ENCODE measurements at places on chromosomes 5 and 9.

- DNase-seq = no peak
Measured at GRCh38 chr5:141434006-141434405, 3.7 kb downstream of the PCDHGA12 start.

DNA sequence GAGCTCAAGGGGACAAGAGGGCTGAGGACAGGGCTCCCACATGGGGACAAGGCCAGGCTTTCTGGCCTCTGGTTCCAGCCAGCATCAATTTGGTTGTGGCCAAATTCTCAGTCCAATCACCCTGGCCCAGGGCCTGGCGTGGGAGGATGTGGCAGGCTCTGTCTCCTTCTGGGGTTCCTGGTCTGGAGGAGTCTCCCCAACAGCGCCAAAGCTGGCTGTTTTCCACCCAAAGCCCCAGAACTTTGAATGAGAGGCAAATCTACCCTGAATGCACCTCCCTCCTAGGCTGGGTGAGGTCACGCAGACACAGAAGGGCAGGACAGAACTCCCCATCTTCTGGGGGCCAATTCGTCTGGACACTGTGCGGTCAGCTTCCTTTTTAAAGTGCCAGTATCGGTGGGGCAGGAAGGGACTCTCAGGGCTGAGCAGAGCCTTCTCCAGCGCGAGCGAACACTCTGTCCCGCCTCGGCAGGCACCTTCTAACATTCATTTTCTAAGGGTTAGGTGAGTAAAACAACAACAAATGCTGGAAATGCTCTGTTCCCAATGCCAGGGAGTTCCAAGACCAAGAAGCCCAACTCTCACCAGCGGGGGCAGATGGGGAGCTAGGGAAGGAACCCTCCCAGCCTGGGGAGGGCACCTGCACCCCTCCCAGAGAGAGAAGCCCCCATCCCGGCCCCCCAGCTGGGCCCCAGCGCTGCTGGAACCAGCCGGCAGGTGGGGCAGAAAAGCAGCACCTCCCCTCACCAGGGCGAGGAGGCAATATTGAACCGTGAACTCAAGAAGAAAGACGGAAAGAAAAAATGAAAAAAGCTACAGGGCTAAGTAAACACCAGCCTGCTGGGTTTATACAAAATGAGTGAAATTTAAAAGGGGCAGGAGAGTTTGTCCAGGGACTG, 3.7 kb upstream of the DPM2 start:
- DNase-seq = no peak

DNA sequence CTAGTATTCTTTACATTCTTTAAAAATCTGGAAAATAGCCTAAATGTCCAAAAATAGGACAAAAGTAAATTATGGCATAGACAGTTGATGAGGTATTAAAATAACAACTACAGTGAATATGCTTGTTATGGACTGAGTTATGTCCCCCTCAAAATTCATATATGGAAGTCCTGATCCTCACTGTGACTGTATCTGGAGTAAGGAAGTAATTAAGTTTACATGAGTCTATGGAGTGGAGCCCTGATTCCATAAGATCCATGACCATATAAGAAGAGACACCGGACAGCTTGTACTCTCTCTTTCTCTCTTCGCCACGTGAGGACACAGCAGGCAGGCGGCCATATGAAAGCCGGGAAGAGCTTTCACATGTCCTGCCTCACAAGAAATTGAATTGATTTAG, 28.6 kb upstream of the C5orf58 start:
- DNase-seq = no peak

GRCh38 chr9:37660691-37661090, 9.9 kb downstream of the FRMPD1 start:
- DNase-seq = no peak

DNA sequence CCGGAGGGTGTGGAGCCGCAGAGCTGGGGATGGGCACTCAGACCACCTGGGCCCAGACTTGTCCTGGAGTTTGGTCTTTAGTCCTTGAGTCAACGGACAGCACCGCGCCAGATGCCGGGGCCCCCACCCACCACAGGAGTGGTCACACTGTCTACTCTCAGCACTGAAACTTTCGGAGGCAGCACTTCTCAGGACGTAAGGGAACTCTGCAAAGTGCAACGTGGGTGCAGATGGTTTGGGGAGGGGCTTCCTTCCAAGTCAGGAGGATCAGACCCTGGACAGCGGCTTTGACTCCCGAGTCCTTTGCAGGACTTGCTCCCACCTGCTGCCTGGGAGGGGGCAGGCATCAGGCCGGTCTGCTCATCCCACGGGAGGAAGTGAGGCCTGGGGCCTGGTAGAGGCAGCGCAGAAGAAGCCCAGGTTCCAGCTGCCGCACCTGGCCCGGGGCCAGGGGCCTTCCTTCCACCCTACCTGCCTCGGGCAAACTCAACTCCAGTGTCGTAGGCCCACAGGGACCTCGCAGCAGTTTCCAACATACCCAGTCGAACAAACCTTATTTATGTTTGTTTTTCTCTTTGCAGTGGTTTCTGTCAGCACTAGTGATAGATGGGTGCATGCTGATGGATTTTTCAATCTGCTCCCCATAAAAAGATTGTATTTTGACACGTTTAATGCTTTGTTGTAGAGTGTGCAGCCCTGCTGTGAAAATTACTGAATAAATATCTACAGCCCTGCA, 149.8 kb upstream of the PPP1R26 start:
- no peak for DNase-seq

GRCh38 chr9:37938121-37938891, 34.4 kb upstream of the SLC25A51 start:
- no peak for DNase-seq
